Fibroblast of skin of left quadriceps (primary cell): ENCODE measurements at places on chromosomes 3 and 15.

DNA sequence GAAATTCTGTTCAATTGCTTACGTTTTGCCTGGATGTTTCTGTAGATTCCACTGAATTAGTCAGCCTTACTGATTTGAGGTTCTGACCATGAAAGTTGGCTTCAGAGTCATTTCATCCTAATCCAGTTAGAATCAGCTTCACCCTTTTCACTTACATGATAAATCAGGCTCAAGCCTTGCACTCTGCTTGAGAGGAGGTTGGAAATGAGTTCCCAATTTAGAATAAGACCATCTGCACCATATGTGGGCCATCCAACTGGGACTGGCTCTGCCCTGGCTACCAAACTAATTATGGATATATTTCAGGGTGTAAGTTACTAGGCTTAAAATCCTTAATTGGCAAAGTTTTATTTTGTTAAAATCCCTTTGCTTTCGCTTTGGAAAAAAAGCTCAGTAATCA is 255.7 kb downstream of the CHL1 start:
- DNase-seq: no peak

- DNase-seq: no peak
Measured at GRCh38 chr3:13095408-13095937, 22.2 kb upstream of the IQSEC1 start.

DNA sequence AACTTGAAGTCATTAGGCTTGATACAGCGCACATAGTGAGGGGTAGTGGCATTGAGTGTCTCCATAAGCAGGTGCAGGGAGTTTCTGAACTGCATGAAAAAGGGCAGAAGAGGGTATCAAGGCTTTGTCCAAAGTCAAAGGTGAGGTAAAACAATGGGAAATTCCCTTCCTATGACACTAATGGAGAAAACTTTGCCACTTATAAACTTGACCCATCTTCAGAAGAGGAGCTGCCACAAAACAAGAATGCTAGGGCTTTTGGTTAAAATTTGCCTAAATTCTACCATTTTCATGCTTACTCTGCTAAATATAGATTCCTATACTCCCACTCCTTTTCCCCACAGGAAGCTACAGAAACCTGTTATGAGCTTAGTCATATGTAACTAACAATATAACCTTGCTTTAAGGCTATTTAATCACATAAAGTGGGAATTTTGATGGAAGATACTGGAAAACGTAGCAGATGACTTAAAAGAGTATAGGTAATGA is 87.5 kb upstream of the MYO5C start:
- DNase-seq: no peak

DNA sequence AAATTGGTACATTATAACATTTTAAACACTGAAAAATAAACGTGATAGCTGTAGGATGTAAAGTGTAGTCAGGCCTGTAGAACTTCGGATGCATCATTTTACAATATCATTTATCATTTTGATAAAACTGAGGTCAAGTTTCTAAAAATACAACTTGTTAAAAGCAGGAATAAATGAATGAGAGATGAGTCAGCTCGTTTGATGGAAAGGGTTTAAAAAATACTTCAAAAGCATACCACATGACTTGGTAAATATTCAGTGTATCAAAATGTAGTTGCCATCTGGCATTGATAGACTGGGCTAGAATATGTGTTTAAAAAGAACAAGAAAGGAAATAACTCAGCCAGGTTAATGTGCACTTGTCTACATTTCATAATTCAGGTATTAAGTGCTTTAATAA is 357.0 kb downstream of the TIGIT start:
- peak; percentile 38 for DNase-seq

DNA sequence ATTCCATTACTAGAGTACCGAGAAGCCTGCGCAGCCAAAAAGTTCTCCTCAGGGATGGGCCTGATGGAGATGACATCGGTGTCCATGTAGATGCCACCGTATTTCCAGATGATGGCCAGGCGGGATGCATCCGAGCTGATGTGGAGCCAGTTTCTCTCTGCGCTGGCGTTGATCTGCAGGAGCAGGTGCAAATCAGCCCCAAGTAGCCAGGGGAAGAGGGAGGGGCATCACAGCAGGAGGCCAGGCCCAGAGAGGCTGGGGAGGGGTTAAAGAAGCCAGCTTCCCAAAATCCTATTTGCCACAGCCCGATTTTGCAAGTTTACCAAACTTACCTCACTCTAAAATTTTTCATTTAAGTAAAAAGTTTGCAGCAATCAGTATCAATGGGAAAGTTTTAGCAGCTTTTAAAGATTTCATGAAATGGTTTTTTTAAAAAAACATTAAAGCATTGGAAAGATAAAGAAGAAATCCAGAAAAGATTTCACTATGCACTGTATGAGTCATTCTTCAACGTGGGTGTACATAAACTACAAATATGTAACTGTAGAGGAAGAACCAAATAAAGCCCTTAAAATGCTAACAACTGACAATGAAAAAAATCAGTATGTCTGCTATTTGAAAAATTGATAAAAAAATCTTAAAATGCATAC is 7.4 kb downstream of the A4GNT start:
- DNase-seq: no peak

DNA sequence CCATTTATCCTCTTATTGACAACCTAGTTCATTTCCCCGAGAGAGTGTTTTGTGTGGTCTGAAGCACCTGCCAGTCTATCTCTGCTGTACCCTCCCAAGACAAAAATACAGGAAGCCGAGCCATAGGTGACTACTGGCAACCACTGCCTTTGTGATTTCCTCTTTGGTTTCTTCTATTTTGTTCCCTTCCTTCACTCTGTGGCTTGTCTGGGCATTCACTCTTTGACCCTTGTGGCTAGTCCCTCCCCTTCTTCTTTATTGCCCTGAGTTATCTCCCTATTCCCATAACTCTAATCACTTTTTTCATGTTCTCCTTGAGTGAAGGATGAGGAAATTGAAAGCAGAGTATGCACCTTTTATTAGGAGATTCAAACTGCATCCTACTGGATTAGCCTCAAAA is at the start of gene ADGRG7:
TSS of gene ADGRG7 (plus strand) at position 297 of the 400 bp plus-strand sequence. CDS start 256 bp downstream, outside the sequence.
- no peak for DNase-seq

- DNase-seq: no peak
Measured at GRCh38 chr3:21825684-21826083, 74.7 kb upstream of the ZNF385D start.

GRCh38 chr3:157417247-157417646 is 19.4 kb upstream of the PTX3 start:
- no peak for DNase-seq

GRCh38 chr15:37764733-37765191 is 169.7 kb upstream of the TMCO5A start:
- peak; percentile 42 for DNase-seq

DNA sequence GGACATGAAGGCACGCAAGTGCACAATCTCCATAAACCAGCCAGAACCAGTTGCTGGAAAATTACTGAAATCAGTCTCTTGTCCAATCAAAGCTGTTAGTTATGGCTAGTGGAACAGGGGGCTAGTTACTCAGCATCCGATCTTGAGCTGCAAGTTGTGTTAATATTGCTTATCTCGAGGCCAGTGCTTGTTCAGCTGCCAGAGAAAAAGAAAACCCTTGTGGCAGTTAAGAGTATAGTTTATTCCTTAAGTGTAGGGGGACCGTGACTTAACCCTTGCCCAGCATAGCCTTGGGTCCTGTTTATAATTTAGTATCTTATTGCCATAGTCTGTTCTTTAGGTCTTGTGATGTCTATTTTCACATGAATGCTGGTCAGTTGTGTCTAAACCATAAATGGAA is 268.5 kb downstream of the CD47 start:
- no peak for DNase-seq

GRCh38 chr3:127834771-127835170 is 12.5 kb upstream of the MGLL start:
- DNase-seq: no peak

DNA sequence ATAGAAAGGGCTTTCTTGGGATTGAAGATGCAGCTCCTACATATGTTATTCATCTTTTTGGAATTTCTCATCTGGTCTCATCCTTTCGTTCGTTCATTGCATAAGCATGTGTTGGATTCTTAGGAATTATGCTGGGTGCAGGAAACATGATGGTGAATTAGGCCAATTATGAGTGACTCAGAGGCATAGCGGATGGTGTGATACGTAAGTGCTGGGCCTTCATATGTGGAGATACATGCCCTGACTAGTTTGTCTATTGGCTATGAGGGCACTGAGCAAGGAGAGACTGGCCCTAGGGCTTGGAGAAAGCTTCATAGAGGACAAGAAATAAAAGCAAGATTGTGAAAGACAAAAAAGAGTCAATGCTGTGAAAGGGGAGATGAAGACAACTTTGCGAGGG is 235.1 kb downstream of the MYRIP start:
- peak; percentile 96 for DNase-seq

- no peak for DNase-seq
Measured at GRCh38 chr3:47985381-47985780, 30.8 kb downstream of the MAP4 start.

DNA sequence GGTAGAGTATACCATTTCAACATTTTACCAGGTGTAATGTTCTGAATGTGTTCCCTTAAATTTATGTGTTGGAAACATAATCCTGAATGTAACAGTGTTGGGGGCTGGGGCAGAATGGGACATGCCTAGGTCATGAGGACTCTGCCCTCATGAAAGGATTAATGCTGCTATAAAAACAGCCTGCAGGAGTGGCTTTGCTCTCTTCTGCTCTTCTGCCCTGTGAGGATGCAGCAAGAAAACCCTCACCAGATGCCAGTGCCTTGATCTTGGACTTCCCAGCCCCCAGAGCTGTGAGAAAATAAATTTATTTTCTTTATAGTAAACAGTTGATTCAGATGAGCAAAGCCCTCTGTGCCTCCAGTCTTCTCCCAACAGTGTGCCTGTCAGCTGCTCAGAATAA is 326.0 kb upstream of the ONECUT1 start:
- DNase-seq: no peak

DNA sequence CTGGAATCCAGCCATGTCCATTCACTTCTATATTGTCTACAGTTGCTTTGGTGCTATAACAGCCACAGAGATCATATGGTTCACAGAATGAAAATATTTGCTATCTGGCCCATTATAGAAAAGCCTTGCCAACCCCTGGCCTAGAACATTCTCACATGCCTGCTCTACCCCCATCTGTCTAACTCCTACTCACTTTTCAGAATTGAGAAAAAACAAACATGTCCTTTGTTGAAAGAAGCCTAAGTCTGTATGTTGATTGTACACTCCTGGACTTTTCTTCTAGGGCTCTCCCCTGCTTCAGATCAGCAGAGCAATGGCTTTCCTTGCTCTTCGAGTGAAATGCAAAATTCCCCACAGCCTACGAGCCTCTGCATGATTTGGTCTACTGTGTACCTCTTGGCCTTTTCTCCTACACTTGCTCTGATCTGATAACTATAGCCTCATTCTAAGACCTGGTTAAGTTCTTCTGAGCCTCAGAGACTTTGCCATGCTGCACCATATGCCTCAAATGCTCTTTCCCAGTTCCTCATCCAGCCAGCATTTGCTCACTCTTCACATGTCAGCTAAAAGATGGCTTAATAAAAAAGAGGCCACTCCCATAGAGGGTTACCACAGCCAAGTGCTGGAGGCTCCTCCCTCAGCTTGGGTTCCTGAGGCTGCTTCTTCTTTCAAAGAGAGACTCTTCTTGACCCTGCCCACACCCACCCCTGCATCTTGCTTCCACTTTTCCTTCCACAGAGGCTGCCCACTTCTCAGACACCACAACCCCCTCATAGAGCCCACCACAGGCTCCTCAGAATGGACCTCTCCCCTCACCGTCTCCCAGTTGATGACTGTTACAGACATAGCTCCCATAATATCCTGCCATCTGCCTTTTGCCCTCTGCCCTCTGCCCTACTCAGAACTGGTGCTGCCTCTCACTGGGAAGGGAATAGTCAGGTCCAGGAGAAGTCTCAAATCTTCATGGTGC is 22.9 kb upstream of the DCLK3 start:
- no peak for DNase-seq

DNA sequence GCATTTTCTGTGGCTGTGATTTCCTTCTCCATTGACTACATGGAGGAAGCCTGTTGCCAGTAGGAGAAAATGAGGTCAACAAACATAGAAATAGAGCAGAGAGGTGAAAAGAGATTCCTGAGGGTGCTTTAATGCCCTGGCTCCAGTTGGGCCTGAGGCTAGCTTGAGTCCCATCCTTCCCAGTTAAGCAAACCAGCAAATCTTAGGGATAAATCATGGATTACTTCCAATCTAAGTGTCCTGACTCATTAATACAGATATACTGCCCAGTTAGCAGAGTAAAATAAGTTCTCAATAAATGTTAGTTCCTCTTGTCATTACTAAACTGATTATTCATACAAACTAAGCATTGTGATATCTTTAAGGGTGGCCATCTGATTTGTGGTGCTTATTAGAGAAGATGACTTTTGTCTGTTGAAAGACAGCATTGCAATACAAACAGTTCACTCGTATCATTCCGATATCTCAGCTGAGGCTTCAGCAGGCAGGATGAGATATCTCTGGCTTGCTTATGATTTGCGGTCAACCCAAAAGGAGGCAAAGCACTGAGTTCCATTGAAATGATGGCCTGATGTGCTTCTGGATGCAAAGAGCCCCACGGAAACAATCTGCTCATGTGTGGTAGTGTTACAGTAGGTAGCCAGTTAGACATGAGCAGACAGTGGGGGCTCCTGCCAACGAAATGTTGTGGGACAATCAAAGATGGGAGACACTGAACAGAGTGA is 6.6 kb upstream of the STARD5 start:
- DNase-seq: no peak

- no peak for DNase-seq
Measured at GRCh38 chr3:189225431-189225830, 53.7 kb downstream of the TPRG1 start.

- DNase-seq: no peak
Measured at GRCh38 chr3:52063026-52063723, 6.8 kb upstream of the DUSP7 start.

- no peak for DNase-seq
Measured at GRCh38 chr15:57591822-57592367, at the start of gene MYZAP. MYZAP (plus strand) TSS chr15:57591904; CDS start chr15:57592035, 131 bp downstream.

DNA sequence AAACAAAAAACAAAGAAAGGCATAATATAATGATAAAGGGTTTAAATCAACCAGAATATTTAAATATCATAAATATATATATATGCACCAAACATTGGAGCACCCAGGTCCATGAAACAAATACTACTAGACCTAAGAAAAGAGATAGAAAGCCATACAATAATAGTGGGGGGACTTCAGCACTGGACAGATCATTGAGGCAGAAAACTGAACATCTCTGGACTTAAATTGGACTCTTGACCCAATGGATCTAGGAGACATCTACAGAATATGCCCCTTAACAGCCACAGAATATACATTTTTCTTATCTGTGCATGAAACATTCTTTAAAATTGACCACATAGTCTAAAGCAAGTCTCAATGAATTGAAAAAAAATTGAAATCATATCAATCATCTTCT is 48.7 kb upstream of the CD96 start:
- no peak for DNase-seq

- no peak for DNase-seq
Measured at GRCh38 chr3:46090161-46090591, 62.9 kb upstream of the XCR1 start.

DNA sequence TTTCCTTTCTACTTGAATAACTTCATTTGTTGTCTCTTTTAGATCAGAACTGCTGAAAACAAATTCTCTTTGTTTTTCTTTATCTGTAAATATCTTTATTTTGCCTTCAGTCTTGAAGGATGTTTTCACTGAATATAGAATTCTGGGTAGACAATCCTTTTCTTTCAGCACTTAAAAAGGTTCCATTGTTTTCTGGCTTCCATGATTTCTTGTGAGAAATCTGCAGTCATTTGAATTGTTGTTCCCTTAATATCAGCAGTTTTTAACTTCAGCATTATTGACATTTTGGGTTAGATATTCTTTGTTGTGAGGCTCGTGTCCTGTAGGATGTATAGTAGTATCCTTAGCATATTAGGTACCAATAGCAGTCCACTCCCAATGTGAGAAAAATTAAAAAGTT is 65.8 kb downstream of the SV2B start:
- no peak for DNase-seq
